ENCODE measurements at places on chromosomes 7 and 10. TPM values are rescaled to one million over a fixed set of nuclear protein-coding genes. Genes with fewer than 3 reads are reported as not detected.

GRCh38 chr7:55336540-55336939 is 28.6 kb upstream of the LANCL2 start:
- no peak overlapping the region for H3K4me3 ChIP-seq
- H3K27ac ChIP-seq, result no peak overlapping the region
- H3K36me3 ChIP-seq, result no peaks in the 10 kb centered on the region

- H3K4me1 ChIP-seq, result peaks cover 13% of the 10 kb centered on the region
- peaks cover 7% of the 10 kb centered on the region for H3K36me3 ChIP-seq
- no peak overlapping the region for H3K4me3 ChIP-seq
- no peak overlapping the region for H3K27ac ChIP-seq
Measured at GRCh38 chr7:158567153-158567603, 20.4 kb downstream of the PTPRN2 start.

DNA sequence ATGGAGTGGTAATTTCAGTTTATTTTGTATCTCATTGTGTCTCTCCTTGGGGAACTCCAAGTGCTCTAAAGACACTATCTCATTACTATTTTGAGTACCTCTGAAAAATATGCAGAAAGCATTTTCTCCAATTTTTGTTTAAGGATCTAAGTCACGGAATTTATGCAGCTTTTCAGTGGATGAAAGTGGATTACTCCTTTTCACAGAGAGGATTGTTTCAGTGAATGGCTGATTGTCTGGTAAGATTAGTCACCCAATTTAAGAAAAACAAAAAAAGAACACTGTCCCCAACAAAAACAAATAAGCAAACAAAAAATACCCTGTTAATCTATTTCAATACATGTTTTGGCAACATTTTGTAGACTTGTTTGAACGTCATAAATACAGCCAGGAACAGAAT is 338.3 kb upstream of the TEX47 start:
- no peaks in the 10 kb centered on the region for H3K27me3 ChIP-seq
- no peak for DNase-seq
- H3K36me3 ChIP-seq, result no peaks in the 10 kb centered on the region
- no peak overlapping the region for H3K27ac ChIP-seq
- no peaks in the 10 kb centered on the region for H3K4me1 ChIP-seq

- DNase-seq, result no peak
- H3K27ac ChIP-seq, result no peak overlapping the region
- no peak overlapping the region for H3K4me3 ChIP-seq
Measured at GRCh38 chr10:6337382-6337781, 134.7 kb downstream of the PFKFB3 start.

- no peaks in the 10 kb centered on the region for H3K4me1 ChIP-seq
- no peak for DNase-seq
- H3K27me3 ChIP-seq, result no peaks in the 10 kb centered on the region
- no peak overlapping the region for H3K27ac ChIP-seq
- no peaks in the 10 kb centered on the region for H3K36me3 ChIP-seq
Measured at GRCh38 chr10:49431426-49431825, 35.5 kb upstream of the DRGX start.

GRCh38 chr10:67783606-67784294 is 54.2 kb downstream of the DNAJC12 start:
- no peaks in the 10 kb centered on the region for H3K4me1 ChIP-seq
- no peak overlapping the region for H3K4me3 ChIP-seq
- DNase-seq, result no peak
- H3K27ac ChIP-seq, result no peak overlapping the region
- no peaks in the 10 kb centered on the region for H3K36me3 ChIP-seq

DNA sequence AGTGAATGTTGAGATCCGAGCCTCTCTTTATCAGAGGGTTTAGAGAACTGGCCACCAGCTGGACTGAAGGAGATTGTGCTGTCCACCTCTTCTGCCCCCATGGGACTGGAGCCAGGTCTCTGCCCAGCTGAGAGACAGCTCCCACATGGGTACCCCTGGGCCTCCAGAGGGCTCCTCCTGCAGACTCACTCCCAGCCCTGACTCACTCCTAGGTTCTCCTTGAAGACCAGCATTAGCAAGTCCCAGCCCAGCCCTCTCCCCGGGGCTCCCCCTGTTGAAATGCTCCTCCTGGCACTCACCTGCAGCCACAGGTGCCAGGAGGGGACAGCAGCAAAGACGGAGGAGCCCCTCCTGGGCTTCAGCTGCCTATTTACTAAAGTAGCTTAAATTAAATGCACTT is 126.9 kb downstream of the CXCL12 start:
- no peaks in the 10 kb centered on the region for H3K36me3 ChIP-seq

- DNase-seq, result peak; percentile 45
- H3K4me1 ChIP-seq, result no peaks in the 10 kb centered on the region
- H3K27me3 ChIP-seq, result no peaks in the 10 kb centered on the region
- no peak overlapping the region for H3K4me3 ChIP-seq
- H3K27ac ChIP-seq, result no peak overlapping the region
- no peaks in the 10 kb centered on the region for H3K36me3 ChIP-seq
Measured at GRCh38 chr10:8921568-8921967, 867.1 kb downstream of the GATA3 start.

GRCh38 chr10:103921248-103921647 is 3.3 kb upstream of the STN1 start:
- peaks cover 10% of the 10 kb centered on the region for H3K4me1 ChIP-seq
- no peak for DNase-seq
- no peaks in the 10 kb centered on the region for H3K27me3 ChIP-seq
- H3K27ac ChIP-seq, result no peak overlapping the region
- H3K36me3 ChIP-seq, result no peaks in the 10 kb centered on the region

HOXA6 gene
- 12.5 TPM for total RNA-seq

LLCFC1 gene
- not detected for total RNA-seq

VWC2 gene
- total RNA-seq, result 2.4 TPM

BAIAP2L1 gene
- total RNA-seq, result 1.5 TPM

Measured in spinal cord (tissue), 10 donors.